Fibroblast of the conjunctiva (primary cell): ENCODE measurements at places on chromosomes 3 and 15.

DNA sequence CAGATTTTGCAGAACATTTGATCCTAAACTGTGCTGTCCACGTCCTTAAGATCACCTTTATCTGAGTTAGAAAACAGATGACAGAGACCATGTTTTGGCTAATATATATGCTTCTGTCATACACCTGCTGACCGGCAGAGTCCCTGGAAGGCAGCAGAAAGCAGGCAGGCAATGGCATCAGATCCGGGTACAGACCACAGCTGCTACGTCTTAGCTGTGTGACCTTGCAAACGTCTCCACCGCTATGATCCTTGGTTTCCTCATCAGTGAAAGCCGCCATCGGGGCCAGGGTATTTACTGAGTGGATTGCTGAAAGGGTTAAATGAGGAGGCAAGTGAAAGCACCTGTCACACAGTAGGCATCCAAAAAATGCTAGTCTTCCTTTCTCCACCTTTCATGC is 72.1 kb downstream of the ABTB1 start:
- no peak for DNase-seq

- no peak for DNase-seq
Measured at GRCh38 chr15:67396114-67396513, 124.8 kb upstream of the C15orf61 start.

DNA sequence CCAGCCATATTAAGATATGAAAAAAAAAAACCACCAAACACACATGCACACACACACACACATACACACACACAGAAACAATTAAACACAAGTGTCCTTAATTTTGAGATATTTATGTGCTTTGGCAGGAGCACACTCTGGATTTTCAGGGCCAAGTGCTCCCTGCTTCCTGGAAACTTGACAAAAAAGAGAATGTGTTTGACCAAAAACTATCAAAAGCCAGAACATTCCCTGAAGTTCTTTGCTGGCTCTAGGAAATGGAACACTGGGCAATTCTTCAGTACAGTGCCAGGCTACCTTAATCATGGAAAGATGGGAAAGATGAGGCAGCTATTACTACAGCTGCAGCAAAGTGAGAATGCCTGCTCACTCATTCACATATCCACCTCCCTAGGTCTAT is 44.6 kb downstream of the P3H2 start:
- peak; percentile 81 for DNase-seq

DNA sequence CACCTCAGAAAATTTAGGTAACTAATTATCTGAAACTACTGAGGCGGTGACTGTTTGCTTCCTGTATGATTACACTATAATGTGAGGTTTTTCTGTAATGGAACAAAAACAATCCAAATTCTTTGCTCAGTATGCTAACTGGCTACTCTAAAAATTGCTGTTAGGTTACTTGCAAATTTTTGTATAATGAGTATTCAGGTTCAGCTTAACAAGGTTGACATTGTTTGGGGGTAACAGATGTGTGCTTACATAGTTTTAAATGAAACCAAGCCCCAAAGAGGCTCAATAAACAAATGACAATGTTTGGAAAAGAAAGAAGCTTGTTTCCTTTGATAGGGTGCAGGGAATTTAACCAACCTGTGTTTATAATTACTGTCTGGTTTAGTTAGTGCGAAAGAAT is 414.5 kb upstream of the MDFIC2 start:
- no peak for DNase-seq
